Stimulated activated CD4-positive, alpha-beta T cell treated with anti-CD3 and anti-CD28 coated beads, Interleukin-15, amount 100 ng/mL, for 1 hour (primary cell): ENCODE measurements at places on chromosomes 12 and 14.
A peak's percentile ranks its signal among the peaks of the same experiment; 100 is the strongest.

- no peak for DNase-seq
Observed at GRCh38 chr12:122951406-122951805, 14.9 kb downstream of the ABCB9 start.

- no peak for DNase-seq
Observed at GRCh38 chr12:4643747-4644146, 5.1 kb downstream of the AKAP3 start.

DNA sequence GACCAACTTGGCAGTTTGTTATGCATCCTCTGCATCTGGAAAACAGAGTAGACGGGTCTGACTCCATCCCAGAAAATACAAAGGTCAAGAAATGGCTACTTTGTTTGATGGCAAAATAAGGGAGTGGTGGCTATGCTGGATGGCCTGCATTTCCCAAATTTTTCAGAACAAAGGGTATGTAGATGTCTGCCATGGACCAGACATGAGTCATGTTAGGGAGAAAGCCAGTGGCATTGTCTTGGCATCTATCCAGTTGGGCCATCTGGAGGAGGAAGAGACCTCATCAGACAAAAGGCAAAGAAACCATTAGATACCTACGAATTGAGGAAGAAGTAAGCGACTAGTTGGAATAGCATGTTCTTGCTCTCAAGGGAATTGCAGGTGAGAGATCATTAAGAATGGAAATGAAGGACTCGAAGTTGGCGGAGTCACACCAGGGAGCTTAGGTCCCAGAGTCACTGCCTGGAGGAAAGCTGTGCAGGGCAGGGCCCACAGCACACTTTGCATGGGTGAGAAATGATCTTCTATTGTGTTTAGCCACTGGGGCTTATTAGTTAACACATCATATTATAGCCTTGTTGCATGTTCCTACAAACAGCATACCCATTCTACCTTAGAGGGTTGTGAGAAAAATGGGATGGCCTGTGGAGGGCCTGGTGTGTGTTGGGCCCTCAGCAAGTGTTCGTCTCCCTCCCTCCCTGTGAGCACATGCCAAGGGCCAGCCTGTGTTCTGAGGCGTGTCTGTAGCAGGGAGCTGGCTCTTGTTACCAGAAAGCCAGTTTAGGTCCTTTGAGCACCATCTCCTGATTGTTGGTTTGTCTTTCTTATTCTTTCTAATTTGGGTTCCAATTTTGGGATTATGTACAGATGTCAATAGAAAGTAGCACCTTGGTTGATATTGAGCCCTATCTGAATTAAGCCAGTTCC lies 119.4 kb downstream of the KTN1 start:
- no peak for DNase-seq

GRCh38 chr12:124852911-124853427 lies 10.7 kb downstream of the SCARB1 start:
- no peak for DNase-seq

DNA sequence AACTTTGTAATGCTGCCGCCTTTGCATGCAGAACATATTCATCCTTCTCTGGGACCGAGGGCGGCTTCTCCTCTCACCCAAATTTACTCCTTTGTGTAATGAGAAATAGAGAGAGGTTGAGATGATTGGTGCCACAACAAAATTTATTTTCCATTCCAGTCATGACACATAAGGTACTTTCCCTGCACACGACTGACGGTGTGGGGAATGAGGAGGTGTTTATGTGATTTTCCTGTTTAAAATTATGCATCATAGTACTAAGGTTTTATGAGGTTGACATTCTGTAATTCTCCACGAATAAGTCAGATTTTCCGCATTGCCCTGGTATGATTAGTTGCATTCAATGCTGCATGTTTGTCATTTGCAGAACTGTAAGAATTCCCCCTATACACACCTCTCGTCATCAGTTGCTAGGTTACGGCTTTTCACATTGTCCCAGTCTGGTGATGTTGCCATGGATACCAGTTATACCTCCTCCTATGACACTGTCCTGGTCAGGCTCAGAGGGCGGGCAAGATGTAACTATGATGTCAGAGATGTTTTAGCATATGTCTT lies 23.1 kb downstream of the BICDL1 start:
- DNase-seq = peak; percentile 55
